ENCODE measurements at places on chromosomes 3 and 15.

DNA sequence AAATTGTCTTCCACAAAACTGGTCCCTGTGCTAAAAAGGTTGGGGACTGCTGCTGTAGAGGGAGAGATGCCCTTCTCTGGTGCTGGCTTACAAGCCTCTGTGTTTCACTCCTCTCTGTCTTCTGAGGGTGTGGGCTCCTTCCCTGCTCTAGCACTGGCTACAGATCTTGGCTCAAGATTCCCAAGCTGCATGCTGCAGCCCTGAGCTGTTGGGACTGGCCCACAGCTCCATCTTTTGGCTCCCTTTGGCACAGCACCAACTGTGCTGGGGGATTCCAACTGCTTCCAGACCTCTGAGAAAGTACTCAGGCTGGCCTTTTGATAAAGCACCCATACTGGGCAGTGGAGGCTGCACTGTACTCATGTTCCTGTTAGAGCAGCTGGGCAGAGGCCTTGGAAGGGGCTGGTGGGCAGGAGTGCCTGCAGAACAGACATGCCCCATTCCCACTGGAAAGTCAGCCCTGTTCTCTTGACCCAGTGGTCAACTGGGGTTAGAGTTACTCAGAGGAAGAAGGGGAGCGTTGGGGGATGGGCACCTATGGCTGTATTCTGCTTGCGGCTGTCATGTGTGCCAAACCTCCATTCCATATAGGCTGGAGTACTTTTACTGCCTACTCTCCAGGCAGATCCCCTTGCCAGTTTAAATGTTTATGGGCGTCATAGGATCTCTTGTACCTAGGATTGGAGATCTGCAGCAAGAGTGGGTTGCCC, 55.7 kb downstream of the GALK2 start:
- DNase-seq = peak; percentile 76

DNA sequence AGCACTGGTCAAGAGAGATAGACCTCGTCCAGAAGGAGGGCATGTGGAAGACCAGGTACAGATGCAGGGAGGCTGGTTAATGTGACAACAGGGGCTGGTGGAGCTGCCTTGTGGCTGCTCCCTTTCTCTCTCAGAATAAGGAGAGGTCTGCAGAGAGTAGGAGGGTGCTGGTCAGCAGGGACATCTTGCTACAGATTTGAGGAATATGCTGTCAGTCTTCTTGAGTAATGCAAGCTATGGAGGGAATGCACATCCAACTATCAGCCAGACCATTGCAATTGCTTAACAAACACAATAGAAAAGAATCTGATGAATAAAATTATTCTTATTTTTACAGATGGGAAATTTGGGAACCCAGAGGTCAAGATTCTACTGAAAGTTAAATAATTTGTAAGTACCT, 20.3 kb upstream of the SIAH2 start:
- peak; percentile 61 for DNase-seq

- peak; percentile 81 for DNase-seq
These were observed 67.2 kb downstream of the EFHB start for GRCh38 chr3:19866751-19867347.

GRCh38 chr3:50572158-50572557, 2.8 kb downstream of the HEMK1 start:
- DNase-seq = peak; percentile 77

DNA sequence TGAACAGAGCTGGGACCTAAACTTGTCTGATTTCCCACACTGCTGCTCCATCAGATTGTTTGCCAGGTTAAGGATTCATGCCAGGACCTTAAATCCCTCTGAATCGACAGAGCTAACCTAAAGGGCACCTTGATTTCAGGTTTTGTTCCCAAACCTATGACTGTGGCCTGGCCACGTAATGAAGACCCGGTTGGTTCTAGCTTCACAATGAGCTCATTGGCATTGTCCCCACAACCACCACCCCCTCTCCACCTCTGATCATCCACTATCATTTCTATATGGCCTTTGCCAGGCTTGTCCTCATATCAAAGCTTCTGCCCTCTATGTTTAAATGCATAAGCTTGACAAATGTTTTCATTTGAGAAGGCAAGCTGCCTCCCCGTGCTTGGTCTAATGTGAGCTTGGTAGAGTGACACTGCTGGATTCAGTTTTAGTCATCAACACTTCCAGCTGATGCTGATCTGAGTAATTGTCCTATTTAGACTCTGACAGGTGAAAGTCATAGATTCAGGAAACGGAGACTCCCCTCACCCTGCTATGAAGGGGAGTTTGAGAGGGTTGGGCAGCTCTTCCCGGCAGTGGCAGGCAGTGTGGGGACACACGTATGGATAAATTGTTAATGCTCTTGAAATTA, 407.1 kb upstream of the CFAP20DC start:
- no peak for DNase-seq

GRCh38 chr15:70902107-70902506, 9.5 kb downstream of the LRRC49 start:
- peak; percentile 90 for DNase-seq

- no peak for DNase-seq
These were observed 7.3 kb downstream of the FGD5 start for GRCh38 chr3:14826069-14826468.

DNA sequence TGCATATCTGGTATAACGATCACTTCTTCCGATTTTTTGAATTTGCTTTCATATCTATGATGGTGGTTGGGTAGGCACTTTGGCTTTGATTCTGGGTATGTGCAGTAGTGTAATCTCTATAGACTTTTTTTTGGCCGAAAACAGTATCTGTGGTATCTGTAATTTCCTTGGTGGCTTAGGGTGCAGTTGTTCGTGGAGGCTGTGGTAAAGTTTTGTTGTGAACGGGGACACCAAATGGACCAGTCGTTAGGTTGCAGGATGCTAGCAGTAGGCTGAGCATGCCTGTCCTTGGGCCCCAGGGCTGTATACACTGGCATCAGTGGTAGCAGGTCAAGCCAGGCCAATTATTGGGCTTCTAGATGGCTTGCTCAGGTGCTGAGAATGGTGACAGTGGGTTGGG, 55.2 kb downstream of the CCDC66 start:
- DNase-seq = no peak

DNA sequence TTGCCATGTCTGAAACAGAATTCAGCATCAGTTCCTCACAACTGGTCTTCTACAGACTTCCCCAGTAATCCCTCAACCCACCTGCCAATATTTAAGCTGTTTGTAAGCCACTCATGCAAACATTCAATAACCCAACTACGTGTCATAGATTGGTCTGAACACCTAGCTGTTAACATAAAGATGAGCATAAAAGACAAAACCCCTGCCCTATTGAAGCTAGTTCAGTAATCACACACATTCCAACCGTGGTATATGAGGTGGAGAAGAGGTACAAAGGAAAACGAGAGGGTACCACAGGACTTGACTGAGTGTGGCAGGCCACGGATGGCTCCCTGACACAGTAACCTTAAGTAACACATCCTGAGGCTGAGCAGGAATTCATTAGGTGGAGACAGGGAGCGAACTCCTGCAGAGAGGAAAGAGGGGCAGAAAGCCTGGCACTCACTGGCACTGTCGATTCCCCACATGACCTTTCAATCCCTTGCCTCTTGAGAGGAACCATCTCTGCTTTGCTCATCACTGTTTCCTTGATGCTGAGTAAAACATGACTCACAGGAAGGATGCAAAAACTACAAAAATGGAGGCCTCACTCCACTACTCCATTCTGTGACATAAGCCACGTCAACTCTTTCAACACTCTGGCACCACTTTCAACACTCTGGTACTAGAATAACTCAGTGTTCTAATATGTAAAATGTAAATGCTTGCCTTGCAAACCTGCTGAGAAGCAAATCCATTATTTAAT, 31.3 kb downstream of the RPN1 start:
- peak; percentile 90 for DNase-seq
